ENCODE measurements at places on chromosomes 2 and 18. TPM values are rescaled to one million over a fixed set of nuclear protein-coding genes. Genes with fewer than 3 reads are reported as not detected.

Gene LONRF2
- total RNA-seq: 0.02 TPM

Gene METTL21A
- total RNA-seq: 9.0 TPM

Gene ZNF532
- 68.7 TPM for total RNA-seq

Gene LYPD6B
- total RNA-seq: 2.1 TPM

Gene FBLN7
- 1.5 TPM for total RNA-seq

Gene UPP2
- total RNA-seq: not detected

Gene UBR3
- total RNA-seq: 34.0 TPM

Gene PAX3
- not detected for total RNA-seq

Gene PFN4
- 0.33 TPM for total RNA-seq

Gene RGPD4
- total RNA-seq: under 0.01 TPM

Gene RESP18
- total RNA-seq: not detected

Gene GPR75
- 4.7 TPM for total RNA-seq

Gene KCNJ13
- under 0.01 TPM for total RNA-seq

DNA sequence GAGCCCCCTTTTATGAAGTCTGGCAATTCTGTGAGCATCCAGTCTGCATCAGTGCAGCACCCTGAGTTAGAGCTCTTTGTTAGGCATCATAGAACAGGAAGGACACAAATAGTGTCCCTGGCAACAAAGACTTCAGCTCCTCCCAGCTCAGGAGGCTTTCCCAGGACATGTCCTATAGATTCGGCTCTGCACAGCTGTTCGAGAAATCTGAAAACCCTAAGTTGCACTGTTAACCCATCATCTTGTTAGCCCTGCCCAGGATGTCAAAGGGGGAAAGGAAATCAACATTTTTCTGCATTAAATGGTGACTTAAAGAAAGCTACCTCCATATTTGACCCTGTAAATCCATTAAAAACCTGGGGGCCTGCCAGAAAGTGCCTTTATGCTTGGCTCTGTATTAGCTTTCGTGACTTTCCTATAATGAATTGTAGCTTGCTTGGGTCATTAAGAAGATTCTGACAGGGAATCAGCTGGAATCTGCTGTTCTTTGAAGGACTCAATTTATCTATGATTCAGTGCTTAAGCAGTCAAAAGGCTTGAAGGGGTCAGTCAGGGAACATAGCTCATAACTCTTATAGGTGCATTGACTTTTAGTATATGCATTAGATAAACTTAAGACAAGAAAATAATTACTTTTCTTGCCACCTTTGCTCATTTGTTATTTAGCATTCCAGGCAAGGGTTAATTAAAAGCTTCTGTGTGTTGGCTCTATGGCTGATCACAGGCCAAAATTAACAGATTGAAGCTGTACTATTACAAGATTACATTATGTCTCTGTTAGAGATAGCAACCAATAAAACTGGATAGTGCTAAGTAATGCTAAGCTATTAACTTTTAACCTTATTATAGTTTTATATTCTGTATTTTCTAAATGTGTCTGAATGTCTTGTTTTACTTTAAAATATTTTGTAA lies 20.6 kb downstream of the ERMN start:
- DNase-seq: no peak

GRCh38 chr2:105593221-105593967 lies 151.3 kb upstream of the NCK2 start:
- DNase-seq: peak; percentile 26

DNA sequence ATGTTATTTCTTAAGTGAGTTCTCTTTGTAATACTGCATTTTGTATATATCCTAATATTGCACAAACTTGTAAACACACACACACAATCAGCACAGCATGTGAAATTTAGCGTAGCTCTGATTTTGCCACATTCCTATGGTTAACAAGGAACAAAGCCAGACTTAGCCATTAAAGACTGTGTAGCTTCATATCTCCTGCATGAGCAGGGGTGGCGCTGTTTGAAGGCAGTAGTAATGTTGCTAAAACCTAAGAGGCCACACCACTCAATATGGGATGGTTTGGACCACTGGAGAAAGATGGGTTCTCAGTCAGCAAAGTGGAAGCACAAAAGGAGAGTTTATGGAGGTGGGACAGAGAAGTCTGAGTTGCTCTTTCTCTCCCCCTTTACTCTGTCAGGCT lies 61.1 kb upstream of the RND3 start:
- DNase-seq: no peak

DNA sequence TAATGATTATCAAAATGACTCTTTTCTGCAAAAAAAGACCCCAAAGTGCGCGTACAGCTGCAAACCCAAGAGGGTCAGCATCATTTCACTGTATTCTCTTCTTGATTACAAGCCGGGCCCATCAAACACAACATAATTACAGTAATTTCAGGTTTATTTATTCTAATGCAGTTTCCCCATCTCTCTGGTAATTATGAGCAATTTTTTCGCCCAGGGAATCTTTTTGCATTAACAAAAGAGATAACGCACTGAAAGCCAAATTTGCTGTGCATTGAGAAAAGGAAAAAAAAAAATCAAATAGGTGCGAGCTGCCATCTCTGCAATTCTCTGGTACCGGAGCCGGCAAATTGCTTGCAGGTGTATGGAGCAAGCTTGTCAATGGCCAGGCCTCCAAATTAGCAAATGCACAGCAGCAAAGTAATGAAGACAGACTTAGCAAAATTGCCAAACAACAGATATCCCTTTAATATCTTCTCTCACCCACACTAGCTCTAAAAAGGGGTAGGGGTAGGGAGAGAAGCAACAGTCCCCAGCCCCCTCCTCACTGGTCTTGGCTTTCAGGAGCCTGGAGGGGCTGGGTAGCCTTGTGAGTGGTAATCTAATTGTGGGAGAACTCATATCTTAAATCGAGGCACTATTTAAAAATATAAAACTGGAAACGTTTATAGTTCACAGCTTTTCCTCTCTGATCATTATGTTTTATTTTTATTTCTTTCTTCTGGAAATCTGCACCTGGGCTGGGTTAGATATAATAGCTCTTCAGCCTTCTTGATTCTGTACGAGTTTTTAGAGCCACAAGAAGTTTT lies 6.7 kb downstream of the DLX1 start:
- DNase-seq: no peak

DNA sequence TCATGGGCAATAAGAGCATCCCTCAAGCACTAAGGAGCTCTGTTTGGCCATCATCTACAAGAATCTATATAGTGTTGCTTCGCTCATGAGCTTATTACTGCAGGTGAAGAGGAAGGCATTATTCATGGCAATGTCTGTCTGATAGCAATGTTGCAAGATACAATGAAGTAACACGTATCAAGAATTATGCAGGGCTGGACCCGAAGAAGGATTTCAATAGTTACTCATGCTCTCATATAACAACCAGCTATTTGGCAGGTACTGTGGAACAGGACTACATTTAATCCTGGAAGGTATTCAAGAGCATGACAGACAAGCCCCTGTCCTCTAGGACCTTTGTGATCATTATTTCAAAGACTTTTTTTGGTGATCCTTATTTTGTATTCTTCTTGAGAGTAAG lies 109.6 kb downstream of the LAMA3 start:
- peak; percentile 16 for DNase-seq

DNA sequence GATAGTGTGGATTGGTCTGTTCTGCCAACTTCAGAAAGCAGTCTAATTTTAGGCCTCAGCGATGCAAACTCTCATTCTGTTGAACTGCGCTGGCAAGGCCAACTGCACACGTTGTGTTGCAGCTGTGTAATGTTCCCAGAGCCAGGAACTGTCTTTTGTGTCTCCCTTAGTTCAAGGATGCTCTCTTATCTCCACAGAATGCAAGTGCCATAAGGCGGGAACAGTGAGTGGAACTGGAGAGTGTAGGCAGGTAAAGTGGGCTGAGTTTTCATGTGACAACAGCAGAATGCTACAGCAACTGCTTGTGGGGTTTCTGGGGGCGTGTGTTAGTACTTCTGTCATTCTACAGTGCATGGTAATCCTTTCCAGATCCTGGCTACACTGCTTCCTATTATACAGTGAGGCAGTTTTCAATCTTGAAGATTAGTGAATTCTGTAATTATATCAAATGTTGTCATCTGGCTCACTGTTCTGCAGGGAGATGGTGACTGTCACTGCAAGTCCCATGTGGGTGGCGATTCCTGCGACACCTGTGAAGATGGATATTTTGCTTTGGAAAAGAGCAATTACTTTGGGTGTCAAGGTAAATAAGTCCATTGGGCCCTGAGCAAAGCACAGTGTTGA lies 125.8 kb downstream of the LAMA3 start:
- DNase-seq: no peak

DNA sequence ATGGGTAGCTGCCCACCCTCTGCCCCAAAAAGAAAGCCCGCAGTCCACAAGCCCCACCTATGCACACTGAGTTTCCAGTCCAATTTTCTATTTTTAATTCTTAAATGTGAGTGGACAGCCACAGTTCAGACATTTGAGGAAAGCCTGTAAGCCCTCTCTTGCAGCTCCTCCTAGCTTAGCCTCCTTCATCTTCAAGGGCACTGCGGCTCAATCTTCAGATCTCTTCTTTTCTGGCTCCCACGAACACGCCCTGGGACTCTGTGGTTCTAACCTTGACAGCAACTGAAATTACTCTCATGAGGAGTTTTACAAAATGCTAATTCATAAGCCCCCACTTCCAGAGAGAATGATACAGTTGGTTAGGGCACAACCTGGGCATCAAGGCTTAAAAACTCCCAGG lies 144.0 kb downstream of the MSH2 start:
- DNase-seq: no peak

GRCh38 chr2:127092306-127092705 lies 14.6 kb downstream of the BIN1 start:
- no peak for DNase-seq

GRCh38 chr2:53475321-53475720 lies 292.3 kb upstream of the CHAC2 start:
- DNase-seq: peak; percentile 87

DNA sequence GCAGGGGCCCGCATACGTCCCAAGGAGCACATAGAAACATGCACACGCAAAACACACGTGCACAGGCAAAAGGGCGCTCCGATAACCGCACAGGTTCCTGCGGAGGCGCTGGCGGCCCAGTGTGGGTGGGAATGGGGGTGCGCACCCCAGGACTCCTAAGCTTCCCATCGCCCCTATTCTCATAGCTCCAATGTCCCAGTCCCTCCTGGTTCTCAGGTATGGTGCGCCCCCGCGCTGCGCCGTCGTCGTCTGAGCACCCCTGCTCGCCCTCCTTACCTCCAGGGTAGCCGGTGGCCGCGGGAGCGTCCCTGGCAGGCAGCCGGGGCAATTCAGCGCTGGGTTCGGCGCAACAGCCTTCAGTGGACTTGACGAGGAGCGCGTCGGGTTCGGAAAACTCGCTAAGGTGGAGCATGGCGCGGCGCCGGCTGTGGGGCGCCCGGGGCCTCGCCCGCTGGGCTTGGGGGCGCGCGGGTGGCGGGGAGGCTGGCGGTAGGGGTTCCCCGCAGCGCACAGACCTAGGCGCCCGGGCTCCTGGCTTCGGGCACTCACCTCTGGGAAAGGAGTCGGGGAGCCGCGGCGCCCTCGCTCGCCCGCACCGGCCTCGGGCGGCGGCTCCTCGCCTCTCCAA lies 328 bp downstream of the EGR4 start:
- DNase-seq: no peak

- DNase-seq: no peak
Observed at GRCh38 chr2:22279541-22279940, 1105.4 kb upstream of the KLHL29 start.

DNA sequence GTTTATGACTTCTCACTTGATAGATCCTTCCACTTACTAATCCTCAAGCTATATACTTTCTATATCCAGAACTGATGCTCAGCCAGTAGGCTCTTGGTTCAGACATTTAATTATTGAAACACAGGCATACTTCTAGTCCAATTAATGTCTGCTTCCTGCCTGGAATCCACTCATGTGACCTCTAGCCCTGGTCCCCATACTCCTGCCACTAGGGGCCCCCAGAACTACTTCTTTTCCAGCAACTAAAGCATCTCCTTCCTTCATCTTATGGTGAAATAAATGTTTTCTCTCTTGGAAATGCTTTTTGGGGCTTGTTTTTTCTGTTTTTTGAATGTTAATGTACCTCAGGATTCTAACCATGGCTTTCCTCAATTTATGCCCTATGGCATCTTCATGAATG lies 527.6 kb downstream of the SATB2 start:
- DNase-seq: no peak

- DNase-seq: no peak
Observed at GRCh38 chr2:219350710-219351221, 18.2 kb upstream of the RESP18 start.

GRCh38 chr18:13597068-13597467 lies 129.3 kb downstream of the FAM210A start:
- no peak for DNase-seq

GRCh38 chr2:15223887-15224286 lies 337.2 kb downstream of the NBAS start:
- peak; percentile 84 for DNase-seq

GRCh38 chr18:3631887-3632286 lies 181.9 kb downstream of the TGIF1 start:
- no peak for DNase-seq

DNA sequence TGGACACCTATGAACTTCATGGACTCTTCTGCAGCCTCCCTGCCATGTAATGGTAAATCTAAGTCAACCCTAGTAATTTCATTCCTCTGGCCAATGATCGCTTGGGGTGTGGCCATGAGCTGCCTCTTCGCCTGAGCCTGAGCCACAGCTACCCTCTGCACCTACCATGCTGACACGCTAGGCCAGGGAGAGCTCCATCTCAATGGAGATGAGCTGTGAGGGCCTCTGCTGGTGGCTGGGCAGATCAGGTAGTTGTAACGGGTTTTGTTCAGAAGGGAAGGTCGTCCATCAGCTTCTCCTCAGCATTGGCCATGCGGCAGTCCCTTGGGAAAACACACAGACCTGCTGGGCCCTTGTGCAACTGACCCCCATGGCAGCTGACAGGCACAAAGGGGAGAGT lies 24.4 kb downstream of the MPHOSPH10 start:
- peak; percentile 44 for DNase-seq

DNA sequence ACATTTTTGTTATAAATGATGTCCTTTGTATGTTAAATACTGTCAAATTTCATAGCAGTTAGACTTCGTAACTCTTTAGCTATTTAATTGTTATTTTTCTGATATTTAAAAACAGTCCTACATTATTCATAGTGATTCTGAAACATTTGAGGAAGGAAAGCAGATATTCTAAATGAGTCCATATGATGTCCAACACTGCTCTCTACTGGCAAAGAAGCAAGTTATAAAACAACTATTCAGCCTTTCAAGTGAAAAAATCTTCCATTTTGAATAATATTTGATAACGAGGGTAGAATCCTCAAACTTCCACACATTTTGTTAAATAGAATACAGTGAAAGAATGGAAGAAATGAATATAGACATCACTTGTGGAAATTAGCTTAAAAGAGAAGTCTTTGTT lies 220.8 kb downstream of the GULP1 start:
- DNase-seq: peak; percentile 25

GRCh38 chr2:133459590-133459989 lies 108.7 kb downstream of the NCKAP5 start:
- no peak for DNase-seq

DNA sequence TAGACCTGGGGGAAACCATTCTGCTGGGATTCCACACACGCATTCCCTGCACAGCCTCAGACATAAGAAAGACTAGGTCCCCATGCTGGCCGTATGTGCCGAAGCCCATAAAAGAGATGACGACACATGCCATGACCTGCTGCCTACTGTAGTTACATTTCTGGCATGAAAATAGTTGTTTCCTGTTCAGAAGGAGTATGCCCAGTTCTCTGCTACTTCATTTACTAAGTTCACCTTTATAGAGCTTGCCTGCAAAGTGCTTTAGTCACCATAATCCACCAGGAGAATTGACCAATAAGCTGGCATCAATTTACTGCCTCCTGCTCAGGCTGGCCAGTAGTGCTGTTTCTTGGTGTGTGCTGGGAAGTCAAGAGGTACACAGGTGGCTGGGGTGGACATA lies 150.2 kb upstream of the ALPP start:
- peak; percentile 12 for DNase-seq

Measured in mammary epithelial cell (primary cell).